Esophagus squamous epithelium (tissue), 5 donors: ENCODE measurements at places on chromosomes 7 and 10.

DNA sequence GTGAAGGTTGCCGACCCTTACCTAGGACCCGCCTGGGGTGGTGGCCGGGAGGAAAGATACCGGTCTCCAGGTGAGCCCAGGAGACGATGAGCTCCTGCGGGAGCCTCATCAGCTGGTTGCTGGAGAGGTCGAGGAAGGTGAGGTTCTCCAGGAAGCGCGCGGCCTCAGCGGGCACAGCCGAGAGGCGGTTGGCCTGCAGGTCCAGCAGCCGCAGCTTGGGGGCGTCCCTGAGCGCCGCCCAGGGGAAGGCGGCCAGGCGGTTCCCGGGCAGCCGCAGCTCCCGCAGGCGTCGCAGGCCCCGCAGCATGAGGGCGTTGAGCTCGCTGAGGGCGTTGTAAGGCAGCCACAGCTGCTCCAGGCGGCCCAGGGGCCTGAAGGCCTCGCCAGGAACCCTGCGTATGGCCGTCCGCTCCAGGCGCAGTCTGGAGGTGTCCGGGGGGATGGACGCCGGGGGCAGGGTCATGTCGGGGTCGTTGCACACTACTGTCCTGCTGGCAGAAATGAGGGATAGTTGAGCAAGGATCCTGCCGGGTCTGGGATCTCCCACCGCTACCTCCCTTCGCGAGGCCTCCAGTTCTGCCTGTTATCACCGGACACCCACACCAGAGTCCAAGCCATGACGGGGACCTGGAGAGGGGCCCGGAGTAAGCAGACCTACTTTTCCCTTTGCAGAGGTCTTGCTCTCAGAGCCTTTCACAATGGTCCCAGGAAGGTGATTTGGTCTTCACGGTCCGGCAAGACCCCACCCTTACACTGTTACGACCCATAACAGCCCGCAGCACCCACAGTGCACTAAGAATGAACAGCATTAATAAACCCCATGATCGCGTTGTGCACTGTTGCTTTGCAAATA lies 3.9 kb downstream of the LRIT1 start:
- DNase-seq: no peak

DNA sequence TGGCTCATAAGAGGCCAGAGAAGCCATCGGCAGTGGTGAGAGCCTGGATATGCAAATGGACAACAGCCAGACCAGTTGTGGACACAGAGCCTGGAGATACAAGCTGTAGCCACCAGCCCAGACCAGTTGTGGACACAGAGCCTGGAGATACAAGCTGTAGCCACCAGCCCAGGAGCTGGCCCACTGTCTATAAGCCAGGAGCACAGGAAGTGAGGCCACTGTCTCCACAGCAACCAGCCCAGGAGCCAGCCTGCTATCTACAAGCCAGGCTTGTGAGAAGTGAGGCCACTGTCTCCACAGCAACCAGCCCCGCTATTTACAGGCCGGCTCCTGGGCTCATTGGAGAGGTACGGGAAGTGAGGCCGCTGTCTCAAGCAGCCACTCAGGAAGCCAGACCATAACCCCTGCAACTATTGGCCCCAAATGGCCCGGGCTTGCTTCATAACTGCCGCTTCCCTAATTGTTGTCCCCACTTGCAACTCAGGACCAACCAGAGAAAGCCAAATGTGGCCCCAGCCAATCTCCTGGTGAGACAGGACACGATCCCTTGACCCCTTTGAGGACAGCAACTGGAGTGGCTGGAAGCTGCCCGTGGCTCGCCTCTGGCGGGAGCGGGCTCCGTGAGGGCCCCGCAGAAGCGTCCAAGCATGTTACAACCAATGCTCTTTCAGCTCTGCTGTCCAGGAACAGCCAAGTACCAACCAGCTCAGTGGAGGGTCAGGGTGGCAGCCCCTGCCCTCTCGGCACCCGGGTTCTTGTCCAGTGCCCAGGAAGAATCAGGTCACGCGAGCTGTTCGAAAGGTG lies 44.1 kb upstream of the CNPY1 start:
- DNase-seq: no peak

GRCh38 chr7:1769286-1770200 lies 99.5 kb downstream of the ELFN1 start:
- no peak for DNase-seq

- DNase-seq: no peak
Observed at GRCh38 chr7:153087498-153087897, 327.9 kb downstream of the ACTR3B start.

- DNase-seq: no peak
Observed at GRCh38 chr7:71334541-71334940, 202.6 kb downstream of the GALNT17 start.

GRCh38 chr7:36086571-36086970 lies 66.5 kb upstream of the EEPD1 start:
- no peak for DNase-seq

DNA sequence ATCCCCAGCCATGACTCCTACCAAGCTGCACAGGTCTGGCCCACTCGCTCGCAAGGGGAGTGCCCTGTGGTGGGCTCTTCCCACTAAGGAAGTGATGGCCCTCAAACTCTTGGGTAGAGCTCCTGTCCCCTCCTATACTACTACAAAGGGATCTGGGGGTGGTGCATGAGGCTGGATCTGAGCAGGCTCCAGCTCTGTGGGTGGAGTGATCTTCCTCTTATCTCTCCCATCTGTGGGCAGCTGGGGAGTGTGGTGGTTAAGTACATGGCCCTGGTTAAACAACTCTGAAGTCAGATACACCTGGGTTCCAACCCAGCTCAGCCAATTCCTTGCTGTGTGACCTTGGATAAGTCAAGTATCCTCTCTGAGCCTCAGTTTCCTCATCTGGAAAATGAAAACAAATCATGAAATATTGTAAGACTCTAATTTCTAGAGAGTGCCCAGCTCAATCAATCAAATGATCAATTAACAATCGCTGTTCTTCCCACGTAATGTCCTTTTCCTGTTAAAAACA lies 17.4 kb downstream of the DDIT4 start:
- no peak for DNase-seq
